ENCODE measurements at places on chromosomes 12 and 14.

DNA sequence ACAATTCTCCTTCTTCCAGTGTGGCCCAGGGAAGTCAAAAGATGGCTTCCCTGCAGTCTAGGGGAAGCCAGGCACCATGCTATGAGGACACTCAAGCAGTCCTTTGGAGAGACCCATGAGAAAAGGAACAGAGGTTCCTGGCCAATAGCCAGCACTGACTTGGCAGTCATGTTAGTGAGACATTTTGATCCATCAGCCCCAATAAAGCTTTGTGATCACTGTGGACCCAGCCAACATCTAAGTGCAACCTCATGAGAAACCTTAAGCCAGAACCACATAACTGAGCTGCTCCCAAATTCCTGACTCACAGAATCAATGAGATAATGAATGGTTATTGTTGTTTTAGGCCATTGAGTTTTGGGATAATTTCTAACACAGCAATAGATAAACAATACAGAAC lies 51.0 kb upstream of the NAP1L1 start:
- no peak for DNase-seq

DNA sequence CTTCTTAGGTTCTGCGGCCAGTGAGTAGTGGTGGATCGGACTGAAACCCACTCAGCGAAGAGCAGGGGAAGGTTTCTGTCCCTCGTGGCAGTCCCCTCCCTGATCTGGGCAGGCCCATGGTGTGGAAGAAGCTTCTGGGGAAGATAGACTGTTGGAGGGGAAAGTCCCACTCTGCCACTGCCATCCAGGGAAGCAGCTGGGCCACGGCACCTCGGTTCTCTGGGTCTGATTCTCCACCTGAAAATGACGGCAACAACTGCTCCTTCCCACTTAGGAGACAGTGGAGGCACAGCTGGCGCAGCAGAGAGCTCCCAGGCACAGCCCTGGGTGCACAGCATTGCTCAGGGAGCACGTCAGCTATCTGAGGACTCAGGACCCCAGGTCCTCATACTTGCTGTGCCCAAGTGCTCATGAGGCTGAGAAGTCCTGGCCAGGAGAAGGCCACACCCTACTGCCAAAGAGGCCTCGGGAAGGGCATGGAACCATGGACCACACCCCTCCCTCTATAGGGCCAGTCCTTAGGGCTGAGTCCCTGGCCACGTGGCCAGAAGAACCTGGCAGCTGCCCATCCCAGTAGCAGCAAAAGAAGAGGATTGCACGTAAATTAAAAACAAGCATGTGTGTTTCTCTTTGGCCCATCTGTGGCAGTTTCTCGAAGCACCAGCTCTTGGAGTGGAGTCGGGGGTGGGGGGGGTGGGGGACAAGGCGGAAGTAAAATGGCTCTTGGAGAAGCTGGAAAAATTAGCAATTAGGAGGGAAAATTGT lies 85.3 kb upstream of the BCL11B start:
- DNase-seq = no peak

DNA sequence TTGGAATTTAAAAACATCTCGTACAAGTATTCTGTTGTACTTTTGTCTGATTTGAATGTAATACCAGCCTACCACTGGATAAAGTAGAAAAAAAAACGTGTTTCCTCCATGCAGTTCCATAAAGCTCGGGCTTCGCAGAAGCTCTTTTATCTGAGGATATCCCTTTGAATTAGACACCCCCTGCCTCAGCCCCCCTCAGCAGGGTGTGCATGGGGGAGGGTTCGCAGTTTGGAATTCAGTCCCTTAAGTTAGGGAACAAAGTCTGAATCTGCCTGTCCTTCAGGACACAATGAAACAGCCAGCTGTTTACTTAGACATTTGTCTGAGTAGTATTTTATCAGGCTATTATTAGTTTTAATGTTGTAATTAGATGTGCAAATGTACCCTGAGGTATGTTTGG lies 234.0 kb upstream of the CAND1 start:
- DNase-seq = no peak

GRCh38 chr14:80850197-80850814 lies 91.2 kb downstream of the CEP128 start:
- no peak for DNase-seq

- no peak for DNase-seq
Observed at GRCh38 chr12:92596383-92596782, 106.4 kb upstream of the PLEKHG7 start.

GRCh38 chr12:60947533-60947932 lies 1312.7 kb upstream of the USP15 start:
- DNase-seq = no peak

- no peak for DNase-seq
Observed at GRCh38 chr12:546265-546919, 86.7 kb downstream of the B4GALNT3 start.

- DNase-seq = no peak
Observed at GRCh38 chr12:110697236-110697635, 8.3 kb upstream of the HVCN1 start.

Measured in ovary (tissue), 10 donors.